Activated CD8-positive, alpha-beta T cell treated with anti-CD3 and anti-CD28 coated beads for 36 hours (primary cell): ENCODE measurements at places on chromosomes 4 and X. TPM values are rescaled to one million over a fixed set of nuclear protein-coding genes. Genes with fewer than 3 reads are reported as not detected.

The HELT gene
- not detected for total RNA-seq

The CSN2 gene
- total RNA-seq: not detected

DNA sequence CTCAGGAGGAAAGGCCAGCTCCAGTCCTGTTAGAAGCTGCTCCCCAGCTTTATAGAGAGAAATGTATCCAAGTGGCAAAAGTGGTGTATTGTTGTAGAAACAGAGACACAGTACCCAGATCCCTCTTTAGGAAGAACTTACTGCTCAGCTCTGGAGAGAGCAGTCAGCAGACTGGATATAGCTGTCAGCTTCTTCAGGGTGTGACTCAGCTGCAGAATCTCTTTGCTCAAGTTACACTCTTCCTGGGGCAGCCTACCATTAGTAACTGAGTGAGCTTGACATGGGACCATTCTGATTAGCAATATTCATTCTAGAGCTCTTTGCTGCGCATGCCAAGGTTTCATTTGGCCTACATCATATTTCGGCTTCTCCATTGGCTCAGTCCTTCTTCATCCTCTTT lies 40.5 kb downstream of the ATP1B4 start:
- DNase-seq: no peak

GRCh38 chr4:148030193-148030873 lies 298.4 kb downstream of the ARHGAP10 start:
- DNase-seq: no peak
